ENCODE measurements at places on chromosomes 13 and 19.

GRCh38 chr13:19071161-19071936, 110.3 kb downstream of the TUBA3C start:
- no peak for ATAC-seq

GRCh38 chr13:71395053-71395452, 472.0 kb downstream of the DACH1 start:
- no peak for ATAC-seq

DNA sequence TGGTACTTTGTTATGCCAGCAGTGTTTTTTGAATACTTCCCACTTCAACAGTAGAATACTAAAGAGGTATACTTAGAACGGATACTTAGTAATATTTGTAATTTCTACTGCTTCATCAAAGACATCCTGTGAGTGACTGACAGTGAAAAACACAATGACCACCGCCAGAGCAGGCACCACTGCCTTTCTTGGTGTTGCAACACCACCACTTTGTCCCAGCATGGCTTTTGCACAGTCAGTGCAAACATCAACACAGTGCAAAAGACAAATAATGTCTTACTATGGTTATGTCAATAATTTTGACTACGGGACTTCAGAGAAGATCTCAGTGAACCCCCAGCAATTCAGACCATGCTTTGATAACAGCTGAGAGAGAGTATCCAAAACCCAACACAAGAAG, 220.5 kb downstream of the RBM26 start:
- ATAC-seq = no peak

DNA sequence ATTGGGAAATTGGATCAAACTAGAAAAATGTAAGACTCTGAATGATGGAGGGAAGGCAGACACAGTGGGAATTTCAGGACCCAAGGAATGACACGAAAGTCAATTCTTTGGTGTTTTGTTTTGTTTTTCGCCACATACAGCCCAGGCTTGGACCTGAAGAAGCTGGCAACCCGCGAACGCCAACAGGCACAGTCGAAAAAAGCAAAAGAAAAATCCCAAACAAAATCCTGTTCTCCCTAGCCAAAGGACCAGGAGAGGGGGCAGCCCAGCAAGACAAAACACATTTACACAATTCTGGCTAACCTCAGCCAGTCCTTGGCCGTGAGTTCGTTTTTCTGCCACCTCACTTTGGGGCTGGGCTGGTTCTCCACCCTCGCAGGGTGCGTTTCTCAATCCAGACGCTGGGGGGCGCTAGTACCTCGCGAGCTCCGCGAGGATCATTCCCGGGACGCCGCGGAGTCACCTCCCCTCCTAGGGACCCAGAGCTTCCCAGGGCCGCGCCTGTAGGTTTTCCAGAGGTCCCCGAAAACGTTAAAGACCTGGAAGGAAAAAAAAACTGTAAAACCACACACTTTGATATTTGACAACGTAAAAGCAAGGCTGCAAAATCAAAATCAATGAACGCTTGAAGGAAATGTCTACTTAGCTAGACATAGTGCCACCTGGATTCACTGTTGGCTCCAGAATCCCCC, 34.9 kb upstream of the TPM4 start:
- peak; percentile 74 for ATAC-seq

DNA sequence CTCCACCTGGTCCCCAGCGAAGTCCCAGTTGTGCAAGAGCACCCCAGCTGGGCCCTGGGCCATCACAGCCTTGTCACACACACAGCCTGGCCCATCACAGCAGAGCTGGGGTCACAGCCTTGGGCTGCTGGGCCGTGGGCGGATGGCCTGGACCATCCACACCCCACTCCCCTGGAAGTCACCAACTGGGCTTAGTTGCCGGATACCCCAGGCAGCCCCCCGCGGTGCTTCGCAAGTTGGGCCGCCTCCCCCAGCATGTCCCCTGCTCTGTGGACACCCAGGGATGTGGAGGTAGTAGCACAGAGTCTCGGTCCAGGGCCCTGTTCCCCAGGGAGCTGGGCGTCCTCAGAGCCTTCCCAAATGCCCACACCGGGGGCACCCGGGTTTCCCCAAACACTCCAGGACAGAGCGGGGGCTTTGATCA, 4.5 kb upstream of the ZNF554 start:
- ATAC-seq = no peak

GRCh38 chr19:38543807-38544568, 73.8 kb downstream of the MAP4K1 start:
- ATAC-seq = peak; percentile 81

GRCh38 chr19:16837035-16837362, 7.8 kb downstream of the SIN3B start:
- ATAC-seq = no peak

GRCh38 chr13:33272531-33273124, 12.9 kb downstream of the STARD13 start:
- ATAC-seq = no peak

- ATAC-seq = no peak
These were observed 148.7 kb downstream of the ZNF536 start for GRCh38 chr19:30520735-30521479.

- ATAC-seq = no peak
These were observed 1001.7 kb downstream of the PCDH17 start for GRCh38 chr13:58633226-58633625.

- ATAC-seq = no peak
These were observed 2.4 kb upstream of the LYL1 start for GRCh38 chr19:13104848-13105711.

- ATAC-seq = no peak
These were observed 12.8 kb downstream of the BLOC1S3 start for GRCh38 chr19:45191375-45191774.

- ATAC-seq = no peak
These were observed 15.9 kb downstream of the NHLRC3 start for GRCh38 chr13:39054112-39054511.

DNA sequence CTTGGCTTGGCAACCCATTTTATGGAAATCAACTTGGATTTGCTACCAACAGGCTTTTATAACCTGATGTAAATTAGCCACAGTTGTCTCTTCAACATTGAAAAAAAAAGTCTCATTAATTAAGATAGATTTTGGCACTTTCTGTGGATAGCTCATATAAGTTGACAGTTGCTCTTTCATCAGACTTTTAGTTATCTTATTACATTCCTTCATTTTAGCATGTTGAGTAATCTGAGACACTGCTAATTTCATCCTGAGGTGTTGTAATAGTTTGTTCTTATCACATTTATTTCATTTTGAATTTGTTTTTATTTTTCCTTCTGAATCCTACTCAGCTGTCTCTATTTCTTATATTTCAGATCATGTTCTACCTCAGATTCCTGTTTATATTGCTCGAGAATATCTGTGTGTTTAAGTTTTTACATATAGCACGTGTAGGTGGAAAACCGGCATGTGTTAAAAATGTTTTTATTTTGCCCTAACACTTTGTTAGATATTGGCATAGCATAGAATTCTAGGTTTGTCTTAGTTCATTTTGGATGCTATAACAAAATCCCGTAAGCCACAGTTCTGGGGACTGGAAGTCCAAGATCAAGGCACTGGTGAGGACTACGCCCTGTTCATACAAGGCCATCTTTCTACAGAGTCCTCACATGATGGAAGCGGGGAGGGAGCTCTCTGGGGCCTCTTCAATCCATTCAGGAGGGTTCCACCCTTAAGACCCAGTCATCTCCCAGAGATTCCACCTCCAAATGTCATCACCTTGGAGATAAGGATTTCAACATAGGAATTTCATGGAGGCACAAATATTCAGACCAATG, 239.4 kb downstream of the COL4A1 start:
- no peak for ATAC-seq

DNA sequence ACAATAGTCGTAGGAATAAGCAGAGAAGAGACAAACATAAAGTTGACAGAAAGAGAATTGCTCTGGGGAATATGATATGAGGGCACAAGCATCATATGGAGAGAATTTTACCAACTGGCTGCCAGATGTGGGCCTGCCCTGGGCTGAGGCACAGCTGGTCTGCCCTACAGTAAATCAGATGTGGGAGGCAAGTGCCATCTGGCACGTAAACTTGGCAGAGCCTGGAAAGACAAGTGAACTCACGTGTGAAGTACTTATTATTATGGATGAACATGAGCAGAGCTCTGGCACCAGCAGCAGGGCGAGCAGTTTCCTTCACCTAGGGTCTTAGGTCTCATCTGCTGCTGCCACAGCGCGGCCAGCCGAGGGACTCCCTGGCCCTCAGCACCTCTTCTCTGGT, 20.6 kb downstream of the PCDH8 start:
- no peak for ATAC-seq

DNA sequence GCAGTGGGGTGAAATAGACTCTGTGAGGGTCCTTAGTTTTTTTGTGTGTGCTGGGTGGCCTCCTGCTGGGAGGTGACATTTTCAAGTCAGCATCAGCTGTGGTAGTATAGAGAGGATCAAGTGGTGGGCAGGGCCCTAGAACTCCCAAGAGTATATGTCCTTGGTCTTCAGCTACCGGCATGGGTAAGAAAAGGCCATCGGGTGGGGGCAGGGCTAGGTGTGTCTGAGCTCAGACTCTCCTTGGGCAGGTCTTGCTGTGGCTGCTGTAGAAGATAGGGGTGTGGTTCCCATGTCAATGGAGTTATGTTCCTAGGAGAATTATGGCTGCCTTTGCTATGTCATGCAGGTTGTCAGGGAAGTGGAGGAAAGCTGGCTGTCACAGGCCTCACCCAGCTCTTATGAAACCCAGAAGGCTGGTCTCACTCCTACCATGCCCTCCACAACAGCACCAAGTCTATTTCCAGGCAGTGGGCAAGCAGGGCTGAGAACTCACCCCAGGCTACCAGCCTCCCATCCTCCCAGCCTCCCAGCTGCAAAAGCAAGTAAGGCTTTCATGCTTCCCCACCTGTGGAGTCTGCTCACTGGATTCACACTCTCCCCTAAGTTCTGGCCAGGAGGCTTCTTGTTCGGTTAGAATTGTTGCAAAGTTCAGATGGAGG, 130.6 kb upstream of the SOX1 start:
- ATAC-seq = no peak

DNA sequence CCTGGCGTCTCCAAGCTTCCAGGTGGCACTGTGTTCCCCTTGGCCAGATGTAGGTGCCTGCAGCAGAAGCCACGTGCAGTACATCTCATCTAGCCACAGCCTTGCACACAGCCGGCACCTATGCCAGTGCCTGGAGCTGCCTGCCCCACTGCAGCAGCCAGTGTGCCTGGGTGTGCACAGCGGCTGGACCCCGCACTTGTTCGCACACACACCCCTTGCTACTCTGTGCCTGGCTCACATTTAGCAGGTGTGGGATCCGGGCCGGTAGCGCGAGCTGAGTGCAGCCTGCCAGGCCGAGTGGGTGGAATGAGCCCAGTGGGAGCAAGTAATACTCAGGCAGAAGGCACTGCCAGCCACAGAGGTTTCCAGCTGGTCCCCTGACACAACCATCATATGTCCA, 26.9 kb upstream of the RBM26 start:
- no peak for ATAC-seq

DNA sequence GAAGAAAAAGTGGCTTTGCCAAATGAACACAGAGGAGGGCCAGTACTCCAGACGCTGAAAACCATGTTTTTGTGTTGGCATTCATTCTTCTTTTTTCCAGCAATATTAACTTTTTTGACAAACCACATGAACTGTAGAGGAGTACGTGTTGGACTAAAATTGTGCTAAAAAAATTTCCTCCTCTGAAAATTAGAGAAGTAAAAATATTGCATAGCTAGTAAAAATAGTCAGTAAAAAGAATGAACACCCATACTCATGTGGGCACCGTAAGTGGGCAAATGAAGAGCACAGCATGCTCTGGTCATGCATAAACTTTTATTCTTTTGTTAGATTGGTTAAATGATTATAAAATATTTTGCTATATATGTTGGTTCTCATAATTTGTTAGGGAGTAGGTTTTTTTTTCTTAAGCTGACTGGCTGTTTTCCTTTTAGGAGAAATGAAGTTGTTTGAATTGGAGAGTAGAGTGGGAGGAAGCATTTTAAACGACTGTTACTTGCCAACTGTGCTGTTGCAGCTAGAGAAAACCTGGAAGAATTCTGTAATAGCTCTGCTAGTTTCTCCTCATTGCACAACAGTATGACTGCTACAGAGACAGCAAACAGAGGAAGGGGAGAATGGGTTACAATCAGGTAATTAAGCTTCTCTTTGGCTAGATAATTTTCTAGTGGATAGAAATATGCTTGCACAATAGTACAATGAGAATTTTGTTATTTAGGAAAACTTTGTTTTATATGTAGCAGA, 222.4 kb downstream of the KCTD12 start:
- no peak for ATAC-seq

GRCh38 chr13:40666933-40667621, 636 bp upstream of the FOXO1 start:
- peak; percentile 36 for ATAC-seq

GRCh38 chr19:2392366-2392765, 32.3 kb downstream of the TMPRSS9 start:
- ATAC-seq = no peak

GRCh38 chr19:50292216-50292827, 36.9 kb downstream of the KCNC3 start:
- ATAC-seq = no peak

- peak; percentile 1 for ATAC-seq
These were observed 629 bp downstream of the IZUMO4 start for GRCh38 chr19:2097203-2097885.

GRCh38 chr13:110220471-110220870, 86.5 kb downstream of the COL4A1 start:
- no peak for ATAC-seq

DNA sequence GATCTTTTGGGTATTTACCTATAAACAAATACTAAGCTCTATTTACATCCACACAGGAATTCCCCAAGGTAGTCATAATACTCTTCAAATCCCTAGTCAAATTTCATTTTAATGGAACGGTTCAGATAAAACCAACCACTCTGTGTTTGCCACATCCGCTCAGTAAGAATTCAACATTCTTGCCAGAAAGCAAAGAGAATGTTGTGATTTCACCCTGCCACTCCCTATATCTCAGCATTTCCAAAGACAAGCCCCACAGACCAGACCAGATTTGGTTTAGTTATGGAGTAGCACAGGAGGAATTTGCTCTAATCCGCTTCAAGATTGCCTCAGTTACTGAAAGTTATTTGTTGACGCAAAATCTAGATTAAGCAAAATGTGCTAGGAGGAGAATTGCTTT, 105.6 kb upstream of the SERP2 start:
- ATAC-seq = no peak

GRCh38 chr19:38656171-38656981, 8.9 kb downstream of the ACTN4 start:
- ATAC-seq = no peak

GRCh38 chr19:45074744-45075300, 1.5 kb downstream of the ZNF296 start:
- ATAC-seq = no peak

DNA sequence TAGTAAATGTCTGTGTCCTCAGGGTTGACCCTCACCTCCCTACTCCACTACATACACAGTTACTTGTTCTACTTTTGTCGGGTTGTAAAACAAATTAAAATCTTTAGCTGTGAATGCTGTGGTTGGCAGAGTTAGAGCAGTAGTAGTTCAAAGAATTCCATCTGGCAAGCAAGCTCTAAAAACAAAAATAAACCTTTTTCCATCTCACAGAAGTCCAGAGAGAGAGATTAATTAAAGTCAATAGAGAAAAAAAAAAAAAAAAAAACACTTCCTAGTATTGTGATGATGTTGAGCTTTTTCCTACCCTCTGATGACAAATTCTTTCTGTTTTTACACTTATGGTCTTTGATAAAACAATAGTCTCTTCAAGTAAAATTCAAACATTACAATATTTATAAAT, 338.4 kb downstream of the PCDH17 start:
- no peak for ATAC-seq

GRCh38 chr19:14030997-14031718, 404 bp upstream of the IL27RA start:
- ATAC-seq = no peak
